ENCODE measurements at places on chromosomes 3 and 15. TPM values are rescaled to one million over a fixed set of nuclear protein-coding genes. Genes with fewer than 3 reads are reported as not detected.

GRCh38 chr15:98800437-98801233 lies 152.3 kb downstream of the IGF1R start:
- peak; percentile 70 for DNase-seq
- no peak overlapping the region for H3K4me3 ChIP-seq
- H3K4me1 ChIP-seq = peaks cover 63% of the 10 kb centered on the region
- H3K36me3 ChIP-seq = no peaks in the 10 kb centered on the region
- peak overlapping the region; percentile 72 for H3K27ac ChIP-seq

DNA sequence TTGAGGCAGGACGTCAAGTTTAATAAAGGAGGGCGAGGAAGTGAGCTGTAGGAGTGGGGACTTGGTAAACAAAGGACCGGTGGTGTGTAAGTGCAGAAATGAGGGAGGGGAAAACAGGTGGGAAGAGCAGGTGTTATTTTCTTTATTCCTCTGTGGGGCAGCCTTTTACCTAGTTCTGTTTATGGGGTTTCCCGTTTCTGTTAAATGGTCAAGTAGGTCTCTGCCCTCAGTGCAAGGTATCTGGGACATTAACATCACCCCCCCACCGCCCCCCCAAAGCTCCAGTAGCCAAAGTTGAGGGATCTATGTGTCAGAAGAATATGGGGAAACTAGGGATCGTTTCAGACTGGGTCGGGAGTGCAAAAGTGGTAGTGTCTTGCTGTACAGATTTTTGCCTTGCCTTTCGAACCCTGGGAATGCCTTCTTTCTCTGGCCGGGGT lies 893 bp downstream of the MGA start:
- no peaks in the 10 kb centered on the region for H3K27me3 ChIP-seq
- DNase-seq = no peak
- peak overlapping the region; percentile 60 for H3K4me3 ChIP-seq
- no peaks in the 10 kb centered on the region for H3K4me1 ChIP-seq

Gene VILL
- total RNA-seq = 4.2 TPM

GRCh38 chr3:4494895-4495264 lies 1.7 kb downstream of the ITPR1 start:
- H3K27me3 ChIP-seq = no peaks in the 10 kb centered on the region
- peaks cover 5% of the 10 kb centered on the region for H3K36me3 ChIP-seq
- H3K27ac ChIP-seq = peak overlapping the region; percentile 92
- no peak for DNase-seq
- H3K4me3 ChIP-seq = peak overlapping the region; percentile 85

DNA sequence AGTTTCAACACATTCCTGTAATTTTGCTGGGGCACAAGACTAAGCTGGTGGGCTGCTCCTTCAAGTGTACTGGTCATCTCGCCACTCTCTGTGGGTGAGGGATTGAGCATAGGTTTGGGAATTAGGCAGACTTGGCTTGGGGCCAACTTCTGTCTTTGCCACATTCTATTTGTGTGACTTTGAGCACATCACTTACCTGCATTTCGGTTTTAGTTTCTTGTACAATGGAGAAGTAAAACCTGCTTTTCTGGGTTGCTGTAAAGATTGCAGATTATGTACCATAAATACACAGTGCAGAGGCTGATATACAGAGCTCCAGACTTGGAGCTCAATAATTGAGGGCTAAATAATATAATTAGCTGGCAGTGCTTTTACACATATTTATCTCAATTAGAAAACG lies 162.1 kb downstream of the C3orf38 start:
- no peaks in the 10 kb centered on the region for H3K27me3 ChIP-seq
- no peak overlapping the region for H3K27ac ChIP-seq

DNA sequence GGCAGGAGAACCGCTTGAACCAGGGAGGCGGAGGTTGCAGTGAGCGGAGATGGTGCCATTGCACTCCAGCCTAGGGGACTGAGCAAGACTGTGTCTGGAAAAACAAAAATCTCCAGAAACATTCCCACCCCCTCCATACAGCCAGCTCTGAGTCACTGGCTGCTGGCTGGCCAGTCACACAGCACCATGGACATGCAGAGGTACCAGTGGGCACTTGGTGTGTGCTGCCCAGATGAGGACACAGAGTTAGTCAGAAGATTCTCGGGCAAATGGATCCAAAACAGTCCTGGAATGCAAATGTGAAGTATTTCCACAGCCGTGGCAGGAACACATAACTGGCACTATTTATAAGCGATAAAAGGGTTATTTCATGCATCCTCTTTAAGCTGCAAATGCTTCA lies 44.6 kb downstream of the BDH1 start:
- H3K27me3 ChIP-seq = no peaks in the 10 kb centered on the region
- H3K4me1 ChIP-seq = no peaks in the 10 kb centered on the region
- no peak overlapping the region for H3K4me3 ChIP-seq
- H3K36me3 ChIP-seq = no peaks in the 10 kb centered on the region
- DNase-seq = no peak

DNA sequence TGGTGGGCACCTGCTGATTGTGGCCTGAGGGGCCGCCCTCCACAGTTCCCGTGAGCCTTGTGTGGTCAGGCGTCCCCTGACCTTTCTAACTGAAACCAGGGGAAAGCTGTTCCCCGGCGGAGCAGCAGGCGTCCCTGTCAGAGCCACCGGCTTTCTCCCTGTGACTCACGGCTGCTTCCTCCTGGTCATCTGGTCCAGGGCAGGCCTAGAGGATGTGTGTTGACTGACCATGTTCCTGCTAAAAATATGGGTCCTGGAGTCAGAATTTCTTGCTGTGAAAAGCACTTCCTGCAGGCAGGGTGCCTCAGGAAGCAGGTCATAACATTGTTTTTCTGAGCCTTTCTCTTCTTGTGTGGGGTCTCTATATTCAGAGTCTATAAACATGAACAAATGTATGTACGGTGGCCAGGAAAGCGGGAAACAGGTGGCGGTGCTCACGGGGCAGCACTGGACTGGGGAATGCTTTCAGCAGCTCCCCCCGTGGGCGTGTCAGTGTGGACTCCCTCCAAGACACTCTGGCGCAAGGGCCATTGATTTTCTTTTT lies 38.4 kb upstream of the CGNL1 start:
- H3K4me3 ChIP-seq = no peak overlapping the region
- H3K4me1 ChIP-seq = no peaks in the 10 kb centered on the region
- H3K27ac ChIP-seq = peak overlapping the region; percentile 51
- H3K27me3 ChIP-seq = no peaks in the 10 kb centered on the region

Gene UACA
- 30.1 TPM for total RNA-seq

Gene DZIP3
- total RNA-seq = 16.1 TPM

Gene PRTG
- 0.44 TPM for total RNA-seq

Gene ENTPD3
- 0.12 TPM for total RNA-seq

- H3K27me3 ChIP-seq = no peaks in the 10 kb centered on the region
- no peak for DNase-seq
- no peaks in the 10 kb centered on the region for H3K4me1 ChIP-seq
- no peaks in the 10 kb centered on the region for H3K36me3 ChIP-seq
These were observed 8.1 kb upstream of the POC1A start for GRCh38 chr3:52162250-52162872.

GRCh38 chr3:175447521-175447920 lies 588.4 kb downstream of the NAALADL2 start:
- no peaks in the 10 kb centered on the region for H3K36me3 ChIP-seq
- no peaks in the 10 kb centered on the region for H3K27me3 ChIP-seq
- no peaks in the 10 kb centered on the region for H3K4me1 ChIP-seq
- no peak overlapping the region for H3K4me3 ChIP-seq
- no peak for DNase-seq

Gene GPR160
- 0.96 TPM for total RNA-seq

DNA sequence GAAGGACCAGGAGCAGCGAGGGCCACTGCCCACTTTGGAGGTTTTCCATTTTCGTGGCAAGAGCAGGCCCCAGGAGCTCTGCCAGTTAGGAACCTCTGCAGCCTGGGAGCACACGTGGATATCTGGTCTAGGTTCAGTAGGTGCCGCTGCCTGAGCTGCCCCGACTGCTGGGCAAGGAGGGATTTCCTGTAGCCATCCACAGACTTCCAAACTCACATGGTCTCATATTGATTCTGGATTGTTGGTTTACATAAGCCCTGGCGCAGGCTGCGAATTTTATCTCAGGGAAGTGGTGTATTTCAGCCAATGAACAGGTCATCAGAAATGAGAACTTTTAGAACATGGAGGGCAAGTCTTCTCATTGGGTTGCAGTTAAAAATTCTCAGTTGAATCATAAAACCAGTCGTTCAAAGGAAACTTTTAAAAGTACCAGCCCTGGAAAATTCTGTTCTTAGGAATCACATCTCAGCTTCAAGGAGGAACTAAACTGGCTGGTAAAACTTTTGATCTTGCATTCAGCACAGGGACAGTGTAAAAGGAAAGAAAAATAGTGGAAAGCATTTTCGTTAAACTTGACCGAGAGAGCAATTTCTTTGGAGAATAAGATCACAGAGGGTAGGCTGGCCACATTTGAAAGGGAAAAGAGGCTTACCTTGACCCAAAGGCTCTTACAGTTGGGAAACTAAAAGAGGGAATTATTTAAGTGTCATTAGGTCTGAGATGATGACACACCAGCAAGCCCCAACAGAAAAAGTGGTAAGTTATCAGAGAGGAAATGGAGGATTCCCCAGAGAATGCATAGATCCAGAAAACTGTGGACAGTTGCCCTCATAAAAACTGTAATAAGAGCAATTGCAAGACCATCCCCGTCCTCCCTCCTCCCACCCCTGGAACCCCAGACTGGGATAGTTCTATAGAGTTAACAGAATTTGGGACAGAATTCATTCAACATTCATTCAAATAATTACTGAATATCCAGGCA lies 6.4 kb upstream of the RTP3 start:
- no peak overlapping the region for H3K4me3 ChIP-seq
- no peak overlapping the region for H3K27ac ChIP-seq
- no peaks in the 10 kb centered on the region for H3K4me1 ChIP-seq
- peak; percentile 44 for DNase-seq

Gene ZNF385D
- total RNA-seq = 0.59 TPM
